ENCODE measurements at places on chromosomes 13 and 19. TPM values are rescaled to one million over a fixed set of nuclear protein-coding genes. Genes with fewer than 3 reads are reported as not detected.

USE1 gene
- total RNA-seq: 25.2 TPM

PINLYP gene
- 10.5 TPM for total RNA-seq

GRCh38 chr13:83423381-83423780 is 458.9 kb downstream of the SLITRK1 start:
- no peak overlapping the region for H3K27ac ChIP-seq
- no peaks in the 10 kb centered on the region for H3K36me3 ChIP-seq
- H3K4me1 ChIP-seq: no peaks in the 10 kb centered on the region
- no peaks in the 10 kb centered on the region for H3K27me3 ChIP-seq
- H3K4me3 ChIP-seq: no peak overlapping the region
- DNase-seq: no peak

SLC25A42 gene
- total RNA-seq: 10.8 TPM

DNA sequence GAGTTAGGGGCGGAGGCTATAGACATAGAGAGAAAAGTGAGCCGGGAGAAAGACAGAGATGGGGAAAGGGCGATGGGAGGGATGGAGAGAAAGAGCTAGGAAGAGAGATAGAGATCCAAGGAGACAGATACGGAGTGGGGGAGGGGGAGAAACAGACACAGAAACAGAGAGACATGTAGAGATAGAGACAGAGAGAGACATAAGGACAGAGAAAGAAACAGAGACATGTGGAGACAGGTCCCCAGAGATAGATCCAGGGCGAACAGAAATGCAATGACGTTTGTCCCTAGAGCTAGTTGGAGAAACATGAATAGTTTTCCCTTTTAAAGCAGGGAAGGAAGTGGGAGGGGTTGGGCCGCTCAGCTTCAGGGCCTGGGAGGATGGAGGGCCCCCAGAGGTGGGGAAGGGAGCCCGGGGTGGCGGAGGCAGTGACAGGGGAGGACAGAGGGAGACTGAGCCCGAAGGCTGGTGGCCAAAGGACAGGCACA is 4.6 kb downstream of the PPP1R14A start:
- H3K4me3 ChIP-seq: peak overlapping the region; percentile 24
- peaks cover 43% of the 10 kb centered on the region for H3K4me1 ChIP-seq
- no peaks in the 10 kb centered on the region for H3K36me3 ChIP-seq

GRCh38 chr19:30423481-30423880 is 51.3 kb downstream of the ZNF536 start:
- no peak for DNase-seq
- no peak overlapping the region for H3K4me3 ChIP-seq
- peaks cover 15% of the 10 kb centered on the region for H3K27me3 ChIP-seq
- no peaks in the 10 kb centered on the region for H3K36me3 ChIP-seq
- H3K27ac ChIP-seq: no peak overlapping the region

DNA sequence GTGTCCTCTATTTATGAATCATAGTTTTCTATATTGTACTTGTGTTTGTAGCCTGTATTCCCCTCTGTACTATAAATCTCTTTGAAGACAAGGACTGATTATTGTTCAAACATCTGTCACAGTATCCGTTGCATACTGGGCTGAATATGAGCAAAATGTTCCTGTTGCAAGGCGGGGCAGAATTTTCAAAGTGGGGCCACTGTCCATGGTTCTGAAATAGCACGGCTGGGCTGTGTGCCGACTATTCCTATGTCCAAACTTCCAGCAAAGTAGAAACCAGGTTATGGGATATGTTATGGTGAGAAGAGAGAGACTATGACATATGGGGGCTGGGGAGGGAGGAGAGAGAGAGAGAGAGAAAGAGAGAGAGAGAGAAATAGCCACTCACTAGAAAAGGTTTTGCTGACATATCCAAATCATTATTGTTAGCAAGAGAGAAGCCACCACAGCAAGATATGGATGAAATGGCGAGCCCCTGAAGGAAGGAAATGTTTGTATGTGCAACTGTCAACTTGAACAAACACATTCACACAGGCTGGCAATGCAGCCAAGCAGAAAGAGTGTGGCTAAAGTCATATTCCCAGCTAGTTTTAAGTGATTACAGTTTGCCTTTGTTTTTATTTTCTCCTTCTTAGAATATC is 107.0 kb upstream of the GPR12 start:
- no peaks in the 10 kb centered on the region for H3K4me1 ChIP-seq
- DNase-seq: no peak
- no peak overlapping the region for H3K27ac ChIP-seq
- H3K27me3 ChIP-seq: peaks cover 7% of the 10 kb centered on the region
- H3K4me3 ChIP-seq: no peak overlapping the region
- no peaks in the 10 kb centered on the region for H3K36me3 ChIP-seq

MIR17HG gene
- total RNA-seq: 4.3 TPM

DNA sequence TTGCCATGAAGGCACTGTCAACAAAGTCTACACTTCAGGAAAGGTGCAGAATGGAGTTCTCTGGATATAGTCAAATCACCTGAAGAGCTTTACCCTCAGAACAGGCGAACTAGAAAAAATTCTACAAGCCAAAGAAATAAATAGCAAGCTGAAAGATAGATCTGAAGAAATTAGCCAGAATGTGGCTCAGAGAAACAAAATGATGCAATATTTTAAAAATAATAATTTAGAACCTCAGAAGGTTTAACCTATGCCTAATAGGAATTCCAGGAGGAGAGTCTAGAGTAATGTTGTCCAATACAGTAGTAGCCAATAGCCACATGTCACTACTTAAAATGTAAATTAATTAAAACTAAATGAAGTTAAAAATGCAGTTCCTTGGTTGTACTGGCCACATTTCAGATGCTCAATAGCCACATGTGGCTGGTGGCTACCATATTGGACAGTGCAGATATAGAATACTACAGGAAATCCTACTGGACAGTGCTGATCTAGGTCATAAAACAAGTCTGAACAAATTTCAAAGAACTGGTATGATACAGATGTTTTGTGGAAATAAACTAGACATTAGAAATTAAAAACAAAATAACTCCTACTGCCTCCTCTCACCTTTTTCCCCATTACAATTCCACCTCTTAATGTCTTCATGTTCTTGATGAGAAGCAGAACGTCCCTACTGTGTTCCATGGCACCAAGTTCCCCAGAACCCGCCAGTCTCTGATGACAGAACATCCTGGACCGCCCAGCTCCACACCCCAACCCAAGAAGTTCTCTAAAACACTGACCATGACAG is 679 bp upstream of the CDADC1 start:
- peak overlapping the region; percentile 93 for H3K27ac ChIP-seq
- H3K27me3 ChIP-seq: no peaks in the 10 kb centered on the region
- peaks cover 20% of the 10 kb centered on the region for H3K4me1 ChIP-seq
- peaks cover 6% of the 10 kb centered on the region for H3K36me3 ChIP-seq

IL4I1 gene
- total RNA-seq: not detected

IGFL4 gene
- total RNA-seq: 7.6 TPM

All from suprapubic skin (tissue), 4 donors.